ENCODE measurements at places on chromosomes 11 and 22. TPM values are rescaled to one million over a fixed set of nuclear protein-coding genes. Genes with fewer than 3 reads are reported as not detected.

OR10D3 gene
- total RNA-seq, result not detected

ANO9 gene
- 28.2 TPM for total RNA-seq

TIGD3 gene
- 2.0 TPM for total RNA-seq

SLC22A25 gene
- total RNA-seq, result not detected

OR51B5 gene
- total RNA-seq, result not detected

PLCB3 gene
- total RNA-seq, result 12.4 TPM

MN1 gene
- total RNA-seq, result not detected

CHRDL2 gene
- total RNA-seq, result not detected

DEAF1 gene
- 63.0 TPM for total RNA-seq

MIOX gene
- 0.74 TPM for total RNA-seq

TBX1 gene
- total RNA-seq, result not detected

MUC2 gene
- not detected for total RNA-seq

FGF19 gene
- not detected for total RNA-seq

KDM4D gene
- 1.6 TPM for total RNA-seq

MS4A7 gene
- total RNA-seq, result 2.4 TPM

BRD1 gene
- 46.6 TPM for total RNA-seq

RRAS2 gene
- not detected for total RNA-seq

CNTF gene
- total RNA-seq, result 3.3 TPM

C11orf87 gene
- total RNA-seq, result not detected

INSC gene
- not detected for total RNA-seq

MPPED1 gene
- not detected for total RNA-seq

CRYBB2 gene
- total RNA-seq, result not detected

IGSF9B gene
- 3.4 TPM for total RNA-seq

TRIM3 gene
- 14.7 TPM for total RNA-seq

HBB gene
- not detected for total RNA-seq

FOLR1 gene
- not detected for total RNA-seq
